ENCODE measurements at places on chromosomes 6 and 20.

GRCh38 chr20:13205848-13206434 lies 15.1 kb upstream of the ISM1 start:
- no peak for DNase-seq

- no peak for DNase-seq
Measured at GRCh38 chr6:7073821-7074525, 33.8 kb upstream of the RREB1 start.

- no peak for DNase-seq
Measured at GRCh38 chr6:111625461-111626391, 20.0 kb upstream of the TRAF3IP2 start.

GRCh38 chr6:81031416-81031815 lies 721.1 kb downstream of the TENT5A start:
- no peak for DNase-seq
